Motor neuron (in vitro differentiated cells): ENCODE measurements at places on chromosomes 7 and 10. TPM values are rescaled to one million over a fixed set of nuclear protein-coding genes. Genes with fewer than 3 reads are reported as not detected.

GUSB gene
- total RNA-seq: 13.1 and 18.8 TPM in 2 replicates

EVX1 gene
- total RNA-seq: 0.14 and 0.16 TPM in 2 replicates

DNA sequence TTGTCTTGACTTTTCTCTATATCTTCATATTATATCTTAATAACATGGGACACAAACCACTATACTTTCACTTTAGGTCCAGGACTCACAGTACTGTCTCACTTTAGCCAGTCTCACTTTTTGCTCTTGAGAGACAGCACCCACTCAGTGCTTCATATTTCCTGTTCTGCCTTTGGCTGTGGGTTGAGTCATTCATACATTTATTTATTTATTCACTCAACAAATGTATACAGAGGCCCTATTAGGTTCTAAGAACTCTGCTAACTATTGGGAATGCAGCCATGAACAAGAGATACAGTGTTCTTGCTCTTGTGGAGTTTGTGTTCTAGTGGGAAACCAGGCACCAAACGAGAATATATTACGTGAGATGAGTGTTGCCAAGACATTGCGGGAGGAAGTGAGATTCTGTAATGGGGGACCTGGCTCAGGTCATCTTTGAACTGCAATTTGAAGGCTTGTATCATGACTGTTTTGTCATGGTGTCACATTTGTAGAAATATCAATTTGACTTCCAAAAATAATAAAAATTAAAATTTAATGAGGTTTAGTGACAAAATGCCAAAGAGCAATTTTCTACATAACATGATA is 190.1 kb downstream of the SDHAF3 start:
- peak; percentile 82 for ATAC-seq

GTPBP4 gene
- total RNA-seq: 32.0 and 35.9 TPM in 2 replicates

DNA sequence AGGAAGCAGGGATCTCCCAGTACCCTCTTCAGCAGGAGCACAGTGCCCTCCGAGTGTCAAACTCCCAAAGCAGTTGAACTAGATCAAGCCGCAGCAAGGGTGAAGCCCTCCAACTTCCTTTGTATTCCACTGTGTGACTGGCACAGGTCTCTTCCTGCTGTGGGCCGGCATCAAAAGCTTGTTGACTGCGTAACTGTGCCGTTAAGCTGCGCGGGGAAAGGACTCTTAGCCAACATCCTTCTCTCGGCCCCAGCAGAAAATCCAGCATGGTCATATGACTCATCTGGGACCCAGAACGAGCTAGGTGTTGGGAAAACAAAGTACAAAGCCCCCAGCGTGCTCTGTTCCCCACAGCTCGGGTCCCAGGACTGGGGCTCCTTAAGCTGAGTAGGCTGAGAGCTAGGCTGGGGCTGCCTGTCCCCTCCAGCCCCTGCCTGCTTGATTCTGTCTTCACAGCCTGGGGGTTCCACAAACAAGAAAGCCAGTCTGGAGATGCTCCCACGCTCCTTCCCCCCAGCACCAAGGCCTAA is 52.2 kb downstream of the COL17A1 start:
- ATAC-seq: no peak

JAZF1 gene
- 16.7 and 18.5 TPM in 2 replicates for total RNA-seq
